ENCODE measurements at places on chromosomes 3 and 15.

GRCh38 chr3:48000212-48000611 is 16.0 kb downstream of the MAP4 start:
- DNase-seq: no peak

DNA sequence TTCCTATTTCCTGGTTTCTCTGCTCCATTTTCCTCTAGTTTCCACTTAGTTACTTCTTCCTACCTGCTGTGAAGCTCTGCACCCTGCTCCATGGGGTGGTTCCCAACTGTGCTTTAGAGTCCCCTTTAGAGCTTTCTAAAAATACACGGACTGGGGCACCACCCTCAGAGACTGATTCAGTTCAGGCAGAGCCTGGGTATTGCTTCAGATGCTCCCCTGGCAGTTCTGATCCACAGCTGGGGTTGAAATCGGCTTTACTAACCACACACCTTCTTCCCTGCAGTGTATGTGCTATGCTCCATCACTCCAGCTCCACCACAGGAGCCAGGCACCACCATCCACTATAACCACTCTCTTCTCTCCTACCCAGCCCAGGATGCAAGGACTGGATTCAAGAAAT is 12.6 kb downstream of the ANP32A start:
- no peak for DNase-seq

GRCh38 chr3:37141676-37142075 is 32.7 kb downstream of the LRRFIP2 start:
- no peak for DNase-seq

DNA sequence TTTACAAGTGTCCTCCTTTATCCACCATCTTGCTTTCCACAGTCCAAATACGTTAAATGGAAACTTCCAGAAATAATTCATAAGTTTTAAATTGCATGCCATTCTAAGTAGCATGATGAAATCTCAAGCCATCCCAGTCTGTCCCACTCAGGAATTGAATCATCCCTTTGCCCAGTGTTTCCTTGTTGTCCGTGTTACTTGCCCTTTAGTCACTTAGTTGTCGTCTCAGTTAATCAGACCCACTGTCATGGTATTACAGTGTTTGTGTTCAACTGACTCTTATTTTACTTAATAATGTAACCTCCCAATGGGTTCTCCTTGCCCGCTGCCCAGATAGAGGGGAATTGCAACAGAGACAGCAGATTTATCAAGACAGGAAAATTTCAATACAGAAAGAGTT is 77.6 kb upstream of the NDN start:
- DNase-seq: no peak

DNA sequence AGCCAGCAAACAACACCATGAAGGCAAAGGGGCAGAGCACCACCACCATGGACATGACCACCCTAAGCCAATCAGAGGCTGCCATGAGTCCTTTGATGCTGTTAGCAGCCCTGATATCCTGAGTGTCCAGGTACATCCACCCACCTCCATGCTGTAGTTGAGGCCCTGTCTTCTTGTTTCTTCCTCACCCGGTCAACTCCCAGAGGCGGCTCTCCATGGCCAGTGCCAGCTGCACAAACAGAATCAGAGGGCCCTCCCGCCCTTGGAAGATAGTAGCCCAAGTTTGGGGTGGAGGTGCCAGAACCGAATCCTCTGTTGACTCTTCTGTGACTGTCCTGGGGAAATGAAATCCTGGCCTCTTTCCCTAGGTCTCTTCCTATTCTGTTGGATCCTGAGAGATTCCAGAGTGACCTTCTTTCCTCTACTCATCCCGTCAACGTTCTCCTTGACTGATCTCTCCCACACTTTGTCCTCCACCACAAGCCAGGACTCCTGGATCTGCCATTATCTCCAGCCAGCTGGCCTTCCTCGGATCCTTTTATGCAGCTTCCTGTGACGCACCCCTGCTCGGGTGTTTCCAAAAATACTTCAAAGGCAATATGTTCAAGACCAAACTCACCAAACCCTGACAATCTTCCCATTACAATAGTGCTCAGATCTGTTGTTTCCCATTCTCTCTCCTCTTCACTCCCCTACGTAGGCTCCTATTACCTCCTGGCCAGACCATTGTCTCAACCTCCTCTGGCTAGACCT is 45.4 kb upstream of the DLG1 start:
- no peak for DNase-seq

- DNase-seq: no peak
Measured at GRCh38 chr3:142929109-142929508, 34.4 kb downstream of the PAQR9 start.

DNA sequence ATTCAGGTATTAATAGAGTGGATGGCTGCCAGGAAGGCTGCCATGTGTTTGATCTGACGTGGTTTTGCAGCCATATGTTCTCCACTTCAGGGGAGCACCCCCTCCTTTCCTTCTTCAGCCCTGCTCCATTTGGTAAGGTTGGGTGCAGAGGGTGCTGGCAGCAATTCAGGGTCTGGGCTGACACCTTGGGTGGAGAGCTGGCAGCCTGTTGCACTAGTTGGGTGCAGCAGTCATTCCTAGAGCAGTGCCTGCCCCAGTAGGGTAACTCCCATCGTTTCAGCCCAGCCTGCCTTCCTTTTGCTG is 1.5 kb downstream of the TYRO3 start:
- DNase-seq: no peak

DNA sequence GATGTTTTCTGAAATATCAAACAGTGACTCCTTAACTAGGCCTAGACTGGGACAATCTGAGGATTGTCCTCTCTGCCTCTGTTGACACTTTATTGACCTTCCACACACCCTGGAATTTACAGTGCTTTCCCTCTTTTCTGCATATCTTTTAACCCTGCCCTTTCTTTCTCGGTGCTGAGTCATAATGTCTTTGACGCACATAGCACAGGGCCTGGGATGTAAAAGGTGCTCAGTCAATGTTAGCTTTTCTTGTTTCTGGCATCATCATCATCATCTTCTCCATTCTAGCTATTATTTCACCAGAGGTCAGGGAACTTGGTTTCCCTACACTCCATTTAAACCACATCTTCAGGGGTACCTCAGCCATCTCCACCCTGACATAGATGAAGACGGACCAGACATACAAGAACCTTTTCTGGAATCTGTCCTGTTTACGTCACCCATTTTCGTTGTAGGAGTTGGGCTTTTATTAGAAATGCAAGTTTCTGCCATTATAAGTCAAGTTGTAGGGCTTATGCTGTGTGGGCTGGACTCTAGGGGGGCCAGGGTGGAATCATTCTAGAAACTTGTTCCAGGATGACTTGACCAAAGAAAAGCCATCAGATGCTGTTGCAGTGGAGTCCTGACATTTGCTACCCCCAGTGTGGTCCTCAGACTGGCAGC is 46.6 kb downstream of the ZBTB38 start:
- DNase-seq: no peak

DNA sequence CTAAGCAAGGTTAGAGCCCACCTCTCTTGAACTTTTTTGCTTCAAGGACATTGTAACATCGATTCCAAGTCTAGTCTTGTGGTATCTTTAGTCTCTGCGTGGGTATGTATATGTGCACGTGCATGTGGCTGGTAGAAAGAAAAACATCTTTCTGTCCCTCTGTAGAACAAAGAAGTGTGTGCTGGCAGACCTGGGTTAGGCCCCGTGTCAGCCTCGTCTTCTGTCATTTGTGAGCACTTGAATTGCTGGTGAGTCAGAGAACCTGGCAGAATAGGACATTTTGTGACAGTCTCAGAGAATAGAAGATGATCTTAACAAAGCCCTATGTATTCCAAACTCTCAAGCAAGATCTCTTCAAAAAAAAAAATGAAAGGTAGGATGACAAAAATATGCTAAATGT is 102.2 kb upstream of the ATP10A start:
- DNase-seq: no peak

DNA sequence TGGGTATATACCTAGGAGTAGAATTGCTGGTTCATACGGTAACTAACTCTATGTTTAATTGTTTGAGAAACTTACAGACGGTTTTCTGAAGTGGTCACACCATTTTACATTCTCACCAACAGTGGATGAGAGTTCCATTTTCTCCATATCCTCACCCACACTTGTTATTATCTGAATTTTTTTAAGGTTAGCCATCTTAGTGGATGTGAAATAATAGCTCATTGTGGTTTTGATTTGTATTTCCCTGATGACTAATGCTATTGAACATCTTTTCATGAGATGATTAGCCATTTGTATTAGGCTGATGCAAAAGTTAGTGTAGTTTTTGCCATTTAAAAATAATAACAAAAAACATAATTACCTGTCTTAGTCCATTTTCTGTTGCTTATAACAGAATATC is 18.6 kb downstream of the CSTA start:
- DNase-seq: no peak
